ENCODE measurements at places on chromosomes 2 and 18.

DNA sequence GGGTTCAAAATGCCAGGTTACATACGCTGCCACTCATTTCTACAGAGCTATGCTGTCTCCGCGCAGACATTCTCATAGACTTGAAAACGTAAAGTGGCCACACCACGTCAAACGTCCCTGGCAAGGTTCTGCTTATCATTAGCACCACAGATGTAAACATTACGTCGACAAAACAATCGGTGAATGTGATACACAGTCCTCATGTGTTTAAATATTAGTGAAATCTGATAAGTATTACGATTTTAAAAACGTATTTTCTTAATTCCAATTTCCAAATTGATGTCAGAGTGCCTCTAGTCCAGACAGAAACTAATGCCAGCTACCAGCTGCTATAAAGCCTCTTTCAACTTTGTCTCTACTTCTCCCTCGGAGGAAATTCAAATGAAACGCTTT is 1.2 kb downstream of the STK17B start:
- DNase-seq = peak; percentile 3

DNA sequence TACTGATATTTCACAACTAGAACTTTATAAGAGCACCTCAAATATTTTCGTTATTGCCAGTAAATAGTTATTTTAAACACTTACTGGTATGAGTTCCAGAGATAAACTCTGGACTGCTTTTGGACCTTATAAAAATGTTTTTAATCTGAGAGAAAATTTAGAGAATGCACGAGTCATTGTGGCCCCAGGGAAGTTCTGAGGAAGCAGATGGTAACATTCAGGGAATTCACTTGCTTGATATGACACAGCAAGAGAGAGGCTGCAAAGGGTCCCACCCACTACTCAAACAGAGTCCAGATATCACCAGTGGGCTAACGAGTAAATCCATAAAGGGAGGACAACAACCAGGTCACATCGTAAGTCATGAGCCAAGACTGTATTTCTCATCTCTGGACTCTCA is 526.8 kb downstream of the TDRD15 start:
- DNase-seq = no peak

- no peak for DNase-seq
These were observed 13.6 kb downstream of the NMS start for GRCh38 chr2:100483895-100484294.

DNA sequence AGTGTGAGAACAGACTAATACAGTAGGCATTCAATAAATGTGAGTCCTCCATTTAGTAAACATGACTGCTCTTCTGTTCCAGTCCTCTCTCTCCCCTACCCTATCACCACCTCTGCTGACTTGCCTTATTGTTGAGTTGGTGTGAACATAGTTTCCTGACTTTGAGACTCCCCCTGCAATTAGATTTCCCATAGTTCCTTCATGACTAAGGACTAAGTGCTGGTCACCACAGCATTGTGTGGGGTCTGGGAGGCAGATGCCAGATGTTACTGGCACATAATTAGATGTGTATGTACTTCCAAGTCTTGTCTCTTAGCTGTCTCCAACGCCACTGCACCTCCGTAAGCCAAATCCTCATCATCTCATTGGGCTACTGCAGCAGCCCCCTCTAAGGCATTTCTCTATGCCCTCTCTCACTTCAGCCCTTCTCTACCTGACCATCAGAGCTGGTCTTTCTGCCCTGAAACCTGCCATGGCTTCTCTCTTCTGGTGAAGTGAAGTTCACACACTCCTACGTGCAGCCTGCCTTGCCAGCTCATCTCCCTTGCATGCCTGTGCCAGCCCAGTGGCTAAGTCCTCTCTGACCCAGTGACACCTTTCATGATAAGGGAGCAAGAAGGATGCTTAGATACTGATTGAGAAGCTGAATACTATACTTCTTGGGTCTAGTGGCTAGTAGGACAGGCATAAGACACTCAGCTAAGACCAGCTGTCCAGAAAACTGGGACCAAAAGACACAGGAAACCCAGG is 81.6 kb upstream of the ALPP start:
- DNase-seq = no peak

GRCh38 chr2:197208841-197209240 is 101.7 kb downstream of the ANKRD44 start:
- DNase-seq = no peak

DNA sequence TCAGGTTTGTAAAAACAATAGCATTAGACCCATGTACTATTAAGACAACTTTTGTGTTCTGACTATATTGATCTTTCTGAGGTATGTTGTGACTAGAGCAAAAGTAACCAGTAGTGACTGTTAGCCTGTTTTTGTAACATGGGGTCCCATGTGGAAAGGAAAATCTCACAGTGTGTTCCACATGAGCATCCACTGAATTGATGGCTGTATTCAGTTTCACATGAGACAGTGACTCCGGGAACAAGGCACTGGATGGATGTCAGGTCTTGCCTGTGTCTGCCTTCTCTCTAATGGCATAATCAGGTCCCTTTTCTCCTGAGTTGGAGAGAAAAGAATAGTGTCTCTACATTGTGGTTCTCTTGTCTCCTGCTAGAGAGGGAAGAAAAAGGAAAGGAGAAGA is 27.5 kb downstream of the TMEM178A start:
- DNase-seq = no peak

DNA sequence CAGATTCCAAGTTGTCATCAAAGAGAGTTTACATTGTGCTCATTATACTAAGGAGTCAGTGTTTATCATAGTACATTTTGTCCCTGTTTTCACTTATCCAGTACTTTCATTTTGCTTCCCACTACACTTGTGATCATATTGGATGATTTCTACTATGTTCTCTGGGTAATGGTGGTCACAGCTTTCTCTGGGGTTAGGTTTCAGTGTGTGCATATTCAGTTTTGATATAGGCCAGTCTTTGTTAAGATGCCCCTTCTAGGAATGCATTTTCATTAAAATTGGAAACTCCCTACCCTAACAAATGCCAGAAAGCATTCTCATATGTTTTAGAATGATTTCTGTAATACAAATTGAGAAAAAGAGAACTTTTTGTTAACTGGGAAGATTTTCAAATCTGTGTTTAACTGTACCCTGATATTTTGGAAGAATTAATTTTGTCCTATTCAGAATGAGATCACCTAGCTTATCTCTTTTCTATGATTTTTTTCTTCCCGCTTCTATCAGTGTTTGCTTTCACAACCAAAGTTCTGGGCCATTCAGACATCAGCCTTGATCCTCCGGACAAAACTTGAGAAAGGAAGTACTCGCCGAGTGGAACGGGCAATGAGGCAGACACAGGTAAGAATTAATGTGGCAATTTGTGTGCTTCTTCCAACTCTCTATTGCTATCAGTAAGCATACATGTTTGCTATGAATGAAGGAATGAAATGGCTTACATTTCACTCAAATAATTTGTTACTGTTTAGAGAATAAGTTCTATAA is 74.6 kb downstream of the TTC27 start:
- no peak for DNase-seq

DNA sequence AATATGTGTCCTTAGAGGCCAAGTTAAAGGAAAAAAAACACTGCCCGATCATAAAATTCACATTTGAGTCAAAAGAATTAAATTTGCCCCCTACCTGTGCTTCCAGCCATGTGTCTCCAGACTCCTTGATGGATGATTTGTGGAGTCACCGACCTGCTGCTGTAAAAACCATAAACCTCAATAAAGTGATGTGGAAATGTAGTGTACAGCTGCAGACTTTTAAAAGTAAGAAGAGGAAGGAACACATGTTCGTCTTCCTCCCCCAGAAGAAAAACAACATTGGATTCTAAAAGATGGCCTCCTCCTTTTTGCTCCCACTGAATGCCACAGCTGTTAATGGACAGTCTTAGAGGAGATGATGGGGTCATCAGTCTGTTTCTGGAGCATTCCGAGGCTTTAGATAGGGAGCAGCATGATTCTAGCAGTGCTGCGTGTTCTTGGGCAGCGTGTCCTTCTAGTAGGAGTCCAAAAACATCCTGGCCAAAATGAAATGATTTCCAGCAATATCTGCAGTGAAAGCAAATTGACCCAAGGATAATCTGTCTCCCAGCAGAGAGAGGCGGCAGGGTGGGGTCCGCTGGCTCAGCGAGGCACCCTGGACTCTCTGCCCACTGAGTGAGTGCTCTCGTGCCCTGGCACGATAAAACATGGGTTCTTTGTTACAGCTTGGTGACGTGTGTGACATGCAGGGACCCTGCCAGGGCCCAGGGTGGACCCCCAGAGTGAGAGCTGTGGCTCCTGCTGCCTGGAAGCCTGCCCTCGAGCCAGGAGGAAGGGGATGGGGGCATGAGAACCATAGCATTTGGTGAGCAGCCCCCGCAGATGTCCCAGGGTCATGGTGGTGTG is 196.1 kb downstream of the FAM210A start:
- no peak for DNase-seq

GRCh38 chr2:164655750-164656149 is 34.5 kb upstream of the GRB14 start:
- no peak for DNase-seq

- DNase-seq = no peak
These were observed 2.9 kb upstream of the IL1F10 start for GRCh38 chr2:113064898-113065297.

DNA sequence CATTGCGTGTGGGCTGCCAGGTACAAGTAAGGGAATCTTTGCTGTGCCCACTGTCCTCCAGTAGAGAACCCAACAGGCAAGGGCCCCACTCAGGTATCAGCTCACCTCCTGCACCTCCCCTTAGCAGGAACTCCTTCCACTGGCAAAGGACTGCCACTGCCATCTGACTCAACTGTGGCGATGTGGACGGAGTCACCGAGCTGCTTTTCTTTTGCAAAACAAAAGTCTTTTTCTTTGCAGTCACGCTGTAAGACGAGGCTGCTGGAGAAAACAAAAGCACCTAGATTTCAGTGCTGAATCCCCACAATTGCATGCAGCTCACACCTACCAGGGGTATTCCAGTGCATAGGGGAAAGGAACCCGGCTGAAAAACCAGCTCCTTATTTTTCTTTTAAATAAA is 7.9 kb downstream of the MTERF4 start:
- no peak for DNase-seq

GRCh38 chr2:168355121-168355520 is 101.0 kb upstream of the CERS6 start:
- peak; percentile 19 for DNase-seq

GRCh38 chr2:233627331-233628025 is 8.8 kb upstream of the UGT1A10 start:
- no peak for DNase-seq

DNA sequence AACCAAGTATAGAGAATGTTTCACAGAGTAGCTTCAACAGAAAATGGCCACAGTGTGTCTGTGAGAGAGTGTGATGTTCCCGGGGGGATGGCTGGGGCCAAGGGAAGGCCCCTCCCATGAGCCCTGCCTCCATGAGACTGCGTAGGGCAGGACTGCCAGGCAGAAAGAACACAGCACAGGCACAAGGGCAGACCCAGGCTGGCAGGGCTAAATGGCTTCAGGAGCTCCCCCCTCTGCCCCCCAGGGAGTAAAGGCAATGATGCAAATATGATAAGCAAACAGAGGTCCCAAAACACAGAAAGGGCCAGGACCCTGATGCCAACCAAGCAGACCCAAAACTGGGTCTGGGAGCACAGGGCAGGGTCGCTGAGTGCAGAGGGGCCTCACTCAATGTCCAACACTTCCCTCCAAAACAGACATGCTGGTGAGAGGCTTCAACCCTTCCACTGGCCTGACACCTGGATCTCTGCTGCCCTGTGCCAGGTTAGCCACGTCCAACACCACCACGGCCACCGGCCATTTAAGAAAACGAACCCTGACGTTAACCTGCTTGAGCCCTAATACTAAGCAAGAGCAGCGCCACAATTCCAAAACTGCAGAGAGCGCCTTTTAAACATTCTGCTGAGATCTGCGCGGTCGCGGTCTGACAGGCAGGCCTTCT is 90.3 kb downstream of the HDAC4 start:
- no peak for DNase-seq
